ENCODE measurements at places on chromosomes 13 and 19. TPM values are rescaled to one million over a fixed set of nuclear protein-coding genes. Genes with fewer than 3 reads are reported as not detected.

The KIR2DL1 gene
- not detected for total RNA-seq

The TEKTIP1 gene
- not detected for total RNA-seq

The CCDC169 gene
- 2.5 TPM for total RNA-seq

The CAPN12 gene
- not detected for total RNA-seq

The COMP gene
- 0.10 TPM for total RNA-seq

The IL12RB1 gene
- total RNA-seq, result not detected

The SGTA gene
- total RNA-seq, result 50.5 TPM

The ZNF606 gene
- total RNA-seq, result 16.1 TPM

The ZNF69 gene
- 3.8 TPM for total RNA-seq

The ZNF625 gene
- 4.2 TPM for total RNA-seq

The KLK8 gene
- total RNA-seq, result not detected

The VSTM2B gene
- total RNA-seq, result not detected

The TNNT1 gene
- not detected for total RNA-seq

The FSD1 gene
- 0.69 TPM for total RNA-seq

The PRR22 gene
- 0.37 TPM for total RNA-seq

The UBAC2 gene
- 44.3 TPM for total RNA-seq

The SERPINE3 gene
- total RNA-seq, result not detected

The CLDND2 gene
- total RNA-seq, result not detected

The SIGLEC9 gene
- not detected for total RNA-seq

The ICAM4 gene
- 0.50 TPM for total RNA-seq

The PEX11G gene
- 2.4 TPM for total RNA-seq

The CYP4F2 gene
- not detected for total RNA-seq

The MEIS3 gene
- total RNA-seq, result 27.8 TPM

The PBX4 gene
- not detected for total RNA-seq

The TNFSF9 gene
- total RNA-seq, result 0.20 TPM

The ELSPBP1 gene
- not detected for total RNA-seq

The WDR87 gene
- not detected for total RNA-seq

The GDF15 gene
- total RNA-seq, result 20.2 TPM

The ZNF549 gene
- 5.0 TPM for total RNA-seq

The ZNF793 gene
- 1.1 TPM for total RNA-seq

The TMIGD2 gene
- not detected for total RNA-seq

The TTYH1 gene
- total RNA-seq, result not detected

The RNF17 gene
- not detected for total RNA-seq

The SIGLEC6 gene
- not detected for total RNA-seq

The PDCD2L gene
- total RNA-seq, result 3.1 TPM

The AMH gene
- 0.31 TPM for total RNA-seq

The C5AR1 gene
- total RNA-seq, result 0.05 TPM

The CALR3 gene
- total RNA-seq, result not detected
